Anterior cingulate cortex (tissue), 58 donors: ENCODE measurements at places on chromosomes 5 and 9.

DNA sequence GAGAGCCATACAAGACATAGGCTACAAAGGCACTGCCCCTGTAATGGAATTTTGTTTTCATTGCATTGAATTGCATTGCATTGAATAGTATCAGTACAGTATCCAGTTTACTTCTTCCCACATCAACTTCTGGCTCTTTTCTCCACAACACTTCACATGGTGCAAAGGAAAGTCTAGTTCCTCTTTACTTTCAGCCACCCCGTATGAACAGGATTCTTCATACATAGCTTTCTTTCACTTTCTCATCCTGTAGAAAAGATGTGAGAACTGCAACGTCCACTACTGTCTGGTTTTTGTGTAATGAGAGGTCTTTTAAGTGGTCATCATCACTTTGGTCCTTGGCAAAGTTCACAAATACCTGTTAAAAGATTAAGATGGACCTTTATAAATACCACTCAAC is 20.2 kb downstream of the NIPSNAP3B start:
- DNase-seq = no peak

DNA sequence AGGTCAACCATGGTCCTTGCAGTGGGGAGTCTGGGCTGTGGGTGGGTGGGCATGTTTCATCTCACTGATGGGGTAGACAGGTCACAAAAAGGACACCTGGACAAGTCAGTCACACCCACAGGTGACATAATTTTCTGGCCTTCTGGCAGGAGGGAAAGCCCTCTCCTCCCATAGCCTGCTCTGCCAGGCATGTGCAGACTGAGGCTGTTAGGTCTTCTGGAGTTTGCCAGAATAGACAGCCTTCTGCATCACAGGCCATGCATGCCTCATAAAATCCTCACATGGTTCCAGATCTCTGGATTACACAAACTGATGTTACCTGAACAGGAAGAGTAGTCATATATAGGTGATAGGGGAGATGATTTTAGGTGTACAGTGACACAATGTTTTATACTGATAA is 49.1 kb downstream of the ARHGAP26 start:
- DNase-seq = no peak

- DNase-seq = no peak
These were observed 18.9 kb upstream of the CLINT1 start for GRCh38 chr5:157877821-157878220.

DNA sequence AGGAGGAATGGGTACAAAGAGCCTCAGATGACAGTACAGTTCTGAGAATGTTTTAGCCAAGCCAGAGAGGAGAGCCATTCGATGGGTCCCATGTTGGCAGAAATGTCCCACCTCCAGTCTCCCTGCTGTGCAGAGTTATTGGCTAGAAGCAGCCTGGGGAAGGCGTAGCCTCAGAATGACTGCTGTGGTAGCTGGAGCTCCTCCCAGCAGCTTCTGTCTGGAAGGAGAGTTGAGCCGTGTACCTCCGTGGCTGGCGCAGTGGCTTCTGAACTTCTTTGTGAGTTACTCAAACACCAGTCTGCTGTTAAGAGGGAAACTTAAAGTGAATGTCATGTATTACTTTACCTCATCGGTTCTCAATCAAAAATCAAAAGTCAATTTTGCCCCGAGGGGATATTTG is 193.3 kb upstream of the SNX2 start:
- DNase-seq = no peak

DNA sequence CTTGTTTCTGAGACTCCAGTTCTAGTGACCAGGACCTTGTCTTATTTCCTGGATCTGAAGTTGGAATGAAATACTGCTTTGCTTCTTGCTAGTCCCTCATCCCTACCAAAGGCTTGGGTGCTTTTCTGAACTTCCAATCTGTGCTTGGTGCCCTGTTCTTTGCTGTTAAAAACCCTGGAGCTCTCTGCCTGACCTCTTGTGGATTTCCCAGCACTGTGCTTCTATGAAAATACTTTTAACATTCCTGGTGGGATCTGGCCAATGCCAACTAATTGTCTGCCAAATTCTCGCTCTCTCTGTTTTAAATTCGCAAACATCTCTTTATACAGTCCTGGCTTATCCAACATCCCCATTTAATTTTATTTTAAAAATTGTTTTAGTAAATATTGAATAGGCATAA is 26.7 kb upstream of the CSNK1G3 start:
- DNase-seq = no peak
